ENCODE measurements at places on chromosomes 2 and 18.

GRCh38 chr2:113979191-113980128 lies 89.6 kb downstream of the ACTR3 start:
- no peak for DNase-seq

- no peak for DNase-seq
Observed at GRCh38 chr2:187877391-187877790, 323.2 kb upstream of the TFPI start.

- peak; percentile 71 for DNase-seq
Observed at GRCh38 chr2:96265349-96265839, 403 bp downstream of the TMEM127 start.

- no peak for DNase-seq
Observed at GRCh38 chr2:25332571-25332970, 9.2 kb downstream of the DNMT3A start.
